Midbrain (tissue), 1 donor: ENCODE measurements at places on chromosomes 16 and 17.

DNA sequence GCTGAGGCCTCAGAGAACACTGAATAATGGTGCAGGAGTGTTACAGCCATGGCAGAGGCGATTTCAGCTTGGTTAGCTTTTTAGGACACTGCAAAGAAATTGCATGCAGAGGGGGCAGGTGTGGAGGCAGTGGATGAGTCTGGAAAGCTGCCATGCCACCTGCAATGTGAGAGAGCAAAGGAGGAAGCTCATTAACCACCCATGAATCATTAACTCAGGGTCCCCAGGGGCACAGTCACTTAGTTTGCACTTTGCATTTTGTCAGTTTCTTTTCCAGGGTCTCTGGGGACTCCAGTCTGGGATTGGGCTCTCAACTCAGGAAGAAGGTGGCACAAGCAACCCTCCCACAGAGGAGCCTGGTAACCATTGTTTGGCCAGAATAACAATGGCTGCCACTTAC, 132.9 kb downstream of the USP31 start:
- DNase-seq = no peak

- DNase-seq = no peak
Observed at GRCh38 chr17:78180083-78180482, 6.8 kb downstream of the TK1 start.

DNA sequence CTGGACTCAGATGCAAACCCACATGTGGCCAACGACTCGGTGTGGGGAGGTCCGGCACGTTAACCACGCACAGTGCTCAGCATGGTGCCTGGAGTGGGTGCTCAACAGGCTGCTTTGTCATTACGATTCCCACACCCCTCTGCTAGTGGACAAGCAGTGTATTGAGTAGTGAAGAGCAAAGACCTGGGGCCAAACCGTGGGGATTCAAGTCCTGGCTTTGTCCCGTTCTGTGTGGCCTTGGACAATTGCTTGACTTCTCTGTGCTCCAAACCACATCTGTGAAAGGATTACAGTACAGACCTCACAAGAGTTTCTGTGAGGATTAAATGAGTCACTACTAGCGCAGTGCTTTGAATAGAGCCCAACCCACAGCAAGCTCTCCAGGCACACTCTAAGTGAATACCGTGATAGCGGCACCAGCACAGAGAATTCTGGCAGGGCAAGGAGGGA, 33.8 kb downstream of the TRPV2 start:
- no peak for DNase-seq

DNA sequence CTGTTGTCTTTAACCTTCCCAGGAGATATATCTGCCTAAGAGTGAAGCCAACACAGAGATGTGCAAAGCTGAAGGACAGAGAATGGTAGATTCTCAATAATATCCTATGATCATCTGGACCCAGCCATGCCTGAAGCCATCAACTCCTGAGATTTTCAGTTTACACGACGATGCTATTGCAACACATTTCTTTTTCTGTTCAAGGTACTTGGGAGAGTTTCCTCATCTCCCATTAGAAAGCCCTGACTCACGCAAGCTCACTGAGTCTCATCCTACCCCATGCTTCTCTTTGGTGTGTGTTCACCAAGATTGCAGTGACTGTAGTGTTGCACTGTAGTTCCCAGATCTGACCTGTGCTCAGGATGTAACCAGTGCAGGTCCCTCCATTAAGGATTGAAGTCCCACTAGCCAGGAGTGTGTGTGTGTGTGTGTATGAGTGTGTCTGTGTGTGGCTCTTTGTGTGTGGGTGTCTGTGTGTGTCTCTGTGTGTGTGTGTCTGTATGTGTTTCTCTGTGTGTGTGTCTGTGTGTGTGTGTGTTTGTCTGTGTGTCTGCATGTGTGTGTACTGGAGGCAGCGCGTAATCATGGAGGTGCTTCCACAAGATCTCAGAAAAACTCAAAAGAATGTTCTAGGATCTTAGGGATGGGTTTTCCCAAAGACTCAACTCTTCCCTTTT, 15.5 kb downstream of the CES1 start:
- no peak for DNase-seq

GRCh38 chr17:538181-538973, 176.3 kb downstream of the VPS53 start:
- no peak for DNase-seq

DNA sequence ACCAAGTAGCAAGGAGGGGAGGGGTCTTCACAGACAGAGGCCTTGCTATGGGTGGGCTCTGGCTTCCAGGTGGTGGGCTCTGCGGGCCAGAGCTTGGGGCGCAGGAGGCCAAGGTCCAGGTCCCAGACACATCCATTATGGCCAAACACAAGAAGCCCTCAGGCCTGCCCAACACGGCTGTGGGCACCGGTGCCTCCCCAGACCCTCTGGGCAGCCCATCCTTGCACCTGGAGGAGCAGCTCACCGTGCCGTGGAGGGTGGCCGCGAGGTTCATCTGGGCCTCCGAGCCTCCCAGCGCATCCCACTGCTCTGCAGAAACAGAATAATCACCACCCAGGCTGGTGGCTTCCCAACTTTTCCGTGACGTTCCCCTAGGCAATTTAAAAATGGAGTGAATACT, 55.9 kb downstream of the TBC1D16 start:
- DNase-seq = no peak

DNA sequence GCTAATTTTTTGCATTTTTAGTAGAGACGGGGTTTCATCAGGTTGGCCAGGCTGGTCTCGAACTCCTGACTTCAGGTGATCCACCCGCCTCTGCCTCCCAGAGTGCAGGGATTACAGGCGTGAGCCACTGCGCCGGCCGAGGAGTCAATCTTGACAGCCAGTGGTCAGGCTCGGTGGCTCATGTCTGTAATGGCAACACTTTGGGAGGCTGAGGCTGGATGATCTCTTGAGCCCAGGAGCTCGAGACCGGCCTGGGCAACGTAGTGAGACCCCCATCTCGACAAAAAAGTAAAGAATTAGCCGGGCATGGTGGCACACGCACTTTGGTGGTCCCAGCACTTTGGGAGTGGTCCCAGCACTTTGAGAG, 608 bp upstream of the PGS1 start:
- DNase-seq = no peak

GRCh38 chr17:28369684-28370034, 448 bp downstream of the VTN start:
- no peak for DNase-seq

DNA sequence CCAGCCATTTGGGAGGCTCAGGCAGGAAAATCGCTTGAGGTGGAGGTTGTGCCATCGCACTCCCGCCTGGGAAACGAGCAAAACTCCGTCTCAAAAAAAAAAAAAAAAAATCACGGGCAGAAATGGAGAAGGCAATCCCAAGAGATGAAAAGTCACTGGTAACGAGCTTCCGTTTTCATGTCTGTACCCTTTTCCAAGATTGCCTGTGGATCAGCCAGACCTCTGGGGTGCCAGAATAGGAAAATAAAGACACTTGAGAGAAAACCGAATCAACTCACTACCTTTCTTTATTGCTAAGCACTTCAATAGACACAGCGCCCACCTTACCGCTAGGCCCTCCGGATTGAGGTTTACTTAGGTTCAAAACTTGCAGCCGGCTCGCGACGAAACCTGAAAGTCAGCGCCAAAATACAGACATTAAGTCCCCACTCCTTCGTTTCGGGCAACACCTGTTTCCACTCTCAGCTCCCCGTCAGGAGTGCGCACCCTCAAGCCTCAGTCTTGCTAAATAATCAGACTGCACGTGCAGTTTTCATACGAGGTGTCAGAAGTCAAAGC, 970 bp upstream of the TRAF7 start:
- no peak for DNase-seq

DNA sequence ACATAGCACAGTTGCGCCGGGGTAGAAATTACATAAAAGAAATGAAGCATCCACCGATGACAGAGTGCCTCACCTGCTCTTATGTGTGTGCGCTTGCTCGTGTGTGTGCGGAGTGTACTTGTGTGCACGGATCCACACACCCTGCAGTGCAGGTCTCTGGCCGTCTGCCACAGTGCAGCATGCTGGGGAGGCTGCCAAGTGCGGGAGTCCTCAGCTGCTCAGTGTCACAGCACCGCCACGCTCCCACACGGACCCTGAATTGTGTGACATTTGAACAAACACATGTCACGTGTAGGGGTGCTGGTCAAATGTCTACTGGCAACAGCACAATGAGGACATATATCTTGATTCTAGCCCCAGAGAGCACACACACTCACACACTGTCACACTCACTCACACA, 243.0 kb upstream of the MYOCD start:
- no peak for DNase-seq

DNA sequence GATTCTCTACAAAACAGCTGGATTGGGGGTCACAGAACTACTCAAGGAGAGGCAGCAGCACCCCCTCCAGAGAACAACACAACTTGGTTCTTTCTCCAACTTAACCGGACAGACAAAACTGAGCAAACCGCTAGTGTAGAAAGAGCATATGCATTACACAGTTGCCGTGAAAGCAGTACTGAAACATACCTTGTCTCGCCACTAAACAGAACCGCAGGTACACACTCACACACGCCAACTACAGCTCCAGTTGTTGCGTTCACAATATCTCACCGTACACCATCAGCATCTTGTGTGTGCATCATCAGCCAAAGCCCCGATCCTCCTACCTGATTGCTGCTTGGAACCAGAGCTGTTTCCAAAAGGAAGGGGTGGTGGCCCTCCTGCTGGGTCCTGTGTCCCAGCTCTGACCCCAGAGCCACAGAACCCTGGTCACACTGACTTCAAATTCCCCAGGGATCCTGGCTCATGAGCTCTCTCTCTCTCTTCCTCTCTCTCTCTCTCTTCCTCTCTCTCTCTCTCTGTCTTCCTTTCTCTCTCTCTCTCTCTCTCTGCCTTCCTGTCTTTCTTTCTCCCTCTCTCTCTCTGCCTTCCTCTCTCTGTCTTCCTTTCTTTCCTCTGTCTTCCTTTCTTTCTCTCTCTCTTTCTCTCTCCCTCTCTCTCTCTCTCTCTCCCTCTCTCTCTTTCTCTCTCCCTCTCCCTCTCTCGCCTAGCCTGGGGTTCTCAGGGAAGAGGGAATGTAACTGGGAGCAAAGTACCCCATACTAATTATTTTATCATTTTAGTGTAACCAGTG, 8.4 kb downstream of the PIMREG start:
- DNase-seq = no peak

GRCh38 chr16:78689028-78689427, 589.6 kb downstream of the WWOX start:
- no peak for DNase-seq

DNA sequence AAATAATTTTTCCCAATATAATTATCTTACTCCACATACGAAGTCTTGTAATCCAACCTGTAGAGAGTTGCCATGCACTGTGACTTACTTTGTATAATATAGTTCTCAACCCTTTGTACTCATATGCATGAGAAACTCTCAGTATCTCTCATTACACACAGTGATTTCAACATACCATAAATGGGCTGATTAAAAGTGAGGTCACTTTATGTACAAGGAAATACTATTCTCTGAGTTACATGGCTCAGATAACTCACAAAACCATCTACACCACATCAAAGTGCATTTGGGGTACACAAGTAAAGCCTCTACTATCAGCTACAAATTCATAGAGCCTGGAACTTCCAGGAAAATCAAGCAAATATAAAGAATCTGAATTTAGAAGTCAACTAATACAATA, 27.9 kb downstream of the SLFN12 start:
- DNase-seq = no peak

DNA sequence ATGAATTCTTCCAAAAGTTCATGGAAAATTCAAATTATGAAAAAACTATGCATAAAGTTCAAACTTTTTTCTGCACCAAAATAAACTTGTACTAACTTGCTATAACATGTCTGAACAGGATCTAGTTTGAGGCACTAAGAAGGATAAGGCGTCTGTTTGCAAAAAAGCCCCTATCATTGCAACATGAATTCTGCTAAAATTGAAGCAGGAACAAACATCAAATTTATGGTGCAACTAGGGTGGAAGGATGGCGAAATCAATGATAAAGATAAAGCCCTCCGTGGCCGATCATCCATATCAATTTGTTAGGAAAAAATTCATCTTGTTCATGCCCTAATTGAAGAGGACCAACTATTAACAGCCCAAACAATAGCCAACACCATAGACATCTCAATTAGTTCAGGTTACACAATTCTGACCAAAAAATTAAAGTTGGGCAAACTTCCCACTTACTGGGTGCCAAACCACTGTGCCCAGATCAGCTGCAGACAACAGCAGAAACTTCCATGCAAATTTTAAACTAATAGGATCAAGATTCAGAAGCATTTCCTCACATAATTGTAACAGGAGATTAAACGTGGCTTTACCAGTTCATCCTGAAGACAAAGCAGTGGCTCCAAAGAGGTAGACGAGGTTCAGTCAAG, 12.9 kb downstream of the IL21R start:
- no peak for DNase-seq

- no peak for DNase-seq
Observed at GRCh38 chr16:47625115-47625567, 164.0 kb downstream of the PHKB start.
